ENCODE measurements at places on chromosomes 6 and 20.

GRCh38 chr20:2889797-2890196 lies 16.5 kb downstream of the PTPRA start:
- DNase-seq = no peak

DNA sequence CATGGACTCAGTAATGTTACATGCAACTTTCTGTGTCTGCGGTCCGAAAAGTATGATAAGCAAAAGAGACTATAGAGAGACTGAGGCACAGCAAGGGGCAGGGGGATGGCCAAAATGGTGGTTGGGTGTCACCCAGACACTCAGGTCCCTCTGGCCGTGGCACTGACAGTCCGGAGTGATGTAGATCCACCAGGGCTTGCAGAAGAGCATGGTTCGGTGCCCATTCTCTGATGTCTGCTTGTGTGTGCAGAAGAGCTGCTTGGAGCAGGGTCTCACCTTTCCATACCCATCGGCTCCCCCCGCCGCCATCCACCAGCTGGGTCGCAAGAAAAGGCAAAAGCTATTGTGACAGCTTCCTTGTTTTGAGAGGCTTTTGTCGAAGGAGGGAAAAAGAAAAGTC lies 6.6 kb upstream of the APCDD1L start:
- DNase-seq = no peak

DNA sequence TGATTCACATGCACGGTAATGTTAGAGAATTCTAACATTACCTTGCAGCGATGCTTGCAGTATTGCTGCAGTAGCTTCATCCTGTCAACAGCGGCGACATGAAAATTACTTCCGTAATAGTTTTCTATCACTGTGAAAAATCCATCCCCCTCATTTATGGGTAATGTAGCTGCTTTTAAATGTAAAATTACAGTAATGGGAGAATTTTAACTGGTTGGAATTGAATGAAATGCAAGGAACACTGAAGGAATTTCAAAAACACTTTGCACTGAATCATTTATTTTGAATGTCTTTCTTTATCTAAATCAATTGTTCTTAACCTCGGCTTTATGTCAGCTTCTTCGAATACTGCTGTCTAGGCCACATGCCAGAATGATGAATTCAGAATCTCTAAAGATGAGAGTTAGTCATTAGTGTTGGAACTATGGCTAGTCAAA lies 102.4 kb upstream of the HIVEP1 start:
- DNase-seq = no peak

- no peak for DNase-seq
Measured at GRCh38 chr6:56437171-56437900, 190.0 kb upstream of the COL21A1 start.

- no peak for DNase-seq
Measured at GRCh38 chr6:168741305-168741704, 300.3 kb downstream of the SMOC2 start.

GRCh38 chr6:16822975-16823717 lies 61.9 kb upstream of the ATXN1 start:
- DNase-seq = no peak

DNA sequence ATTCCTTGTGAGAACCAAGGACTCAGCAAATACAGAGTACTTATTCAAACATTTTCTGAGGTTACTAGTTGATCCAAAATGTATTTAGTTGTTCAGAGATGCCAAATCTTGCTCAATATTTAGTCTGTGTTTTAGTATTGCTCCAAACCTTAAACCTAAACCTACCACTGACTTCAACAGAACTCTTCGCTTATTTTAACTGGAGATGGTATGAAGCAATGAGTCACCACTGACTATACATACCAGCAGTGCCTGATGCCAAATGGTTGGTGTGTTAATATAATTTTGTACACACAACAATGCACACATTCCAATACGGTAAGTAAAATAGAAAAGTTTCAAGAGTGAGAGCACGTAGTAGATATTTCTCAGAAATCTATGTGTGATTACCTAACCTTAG lies 1.9 kb upstream of the SPTLC3 start:
- DNase-seq = no peak

GRCh38 chr6:24666097-24666640 lies 530 bp downstream of the TDP2 start:
- DNase-seq = no peak

DNA sequence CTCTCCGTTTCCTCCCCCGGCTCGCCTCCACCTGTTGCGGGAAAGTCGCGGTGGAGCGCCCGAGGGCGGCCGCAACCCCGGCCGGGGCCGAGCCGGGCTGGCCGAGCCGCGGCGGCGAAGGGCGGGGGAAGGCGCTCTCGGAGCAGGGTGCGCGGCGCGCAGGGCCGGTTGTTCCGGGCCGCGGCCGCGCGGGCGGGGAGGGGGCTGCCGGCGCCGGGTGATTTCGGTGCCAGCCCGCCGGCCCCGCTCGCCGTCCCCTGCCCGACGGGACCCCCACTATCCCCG lies 235 bp downstream of the MAP7 start:
- no peak for DNase-seq

DNA sequence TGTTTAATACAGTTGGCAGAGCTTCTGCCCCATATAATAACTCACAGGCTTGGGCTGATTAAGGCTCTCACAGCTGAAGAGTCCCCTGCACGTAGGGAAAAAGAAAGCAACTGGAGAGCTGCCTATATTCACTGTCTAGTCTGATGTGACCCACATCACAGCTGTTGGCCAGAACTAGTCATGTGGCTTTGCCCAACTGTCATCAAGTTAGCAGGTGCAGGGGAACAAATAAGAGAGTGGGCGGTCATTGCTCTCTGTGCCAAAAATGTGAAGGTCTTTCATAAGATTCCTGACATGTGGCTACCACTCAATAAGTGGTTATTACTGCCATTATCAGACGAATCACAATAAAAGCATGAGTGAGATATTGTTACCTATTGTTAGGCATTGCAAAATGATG lies 665.2 kb downstream of the DOK5 start:
- DNase-seq = no peak

DNA sequence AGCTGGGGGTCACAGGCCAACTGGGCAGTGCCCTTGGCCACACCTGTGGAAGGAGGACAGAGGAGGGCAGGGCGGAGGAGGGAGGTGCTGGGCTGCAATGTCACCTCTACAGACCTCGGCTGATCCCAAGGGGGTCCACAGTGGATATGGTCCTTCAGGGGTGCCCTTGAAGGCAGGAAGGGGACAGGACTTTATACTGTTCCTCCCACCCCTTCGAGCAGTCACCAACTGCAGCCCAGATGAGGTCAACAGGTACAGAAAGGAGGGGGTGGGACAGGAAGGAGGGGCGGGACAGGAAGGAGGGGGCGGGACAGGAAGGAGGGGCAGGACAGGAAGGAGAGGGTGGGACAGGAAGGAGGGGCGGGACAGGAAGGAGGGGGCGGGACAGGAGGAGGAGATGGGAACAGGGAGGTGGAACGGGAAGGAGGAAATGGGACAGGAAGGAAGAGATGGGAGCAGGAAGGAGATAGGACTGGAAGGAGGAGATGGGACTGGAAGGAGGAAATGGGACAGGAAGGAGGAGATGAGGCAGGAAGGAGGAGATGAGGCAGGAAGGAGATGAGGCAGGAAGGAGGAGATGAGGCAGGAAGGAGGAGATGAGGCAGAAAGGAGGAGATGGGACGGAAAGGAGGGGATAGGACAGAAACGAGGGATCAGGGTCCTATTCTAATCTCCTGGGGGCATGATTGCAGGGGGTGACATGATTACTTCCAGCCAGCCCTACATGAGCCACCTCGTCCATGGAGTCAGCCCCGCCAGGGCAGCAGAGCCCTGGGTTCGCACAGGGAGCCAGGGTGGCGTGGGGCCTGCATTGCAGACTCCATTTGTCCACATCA lies 19.4 kb upstream of the MRGBP start:
- DNase-seq = peak; percentile 75

DNA sequence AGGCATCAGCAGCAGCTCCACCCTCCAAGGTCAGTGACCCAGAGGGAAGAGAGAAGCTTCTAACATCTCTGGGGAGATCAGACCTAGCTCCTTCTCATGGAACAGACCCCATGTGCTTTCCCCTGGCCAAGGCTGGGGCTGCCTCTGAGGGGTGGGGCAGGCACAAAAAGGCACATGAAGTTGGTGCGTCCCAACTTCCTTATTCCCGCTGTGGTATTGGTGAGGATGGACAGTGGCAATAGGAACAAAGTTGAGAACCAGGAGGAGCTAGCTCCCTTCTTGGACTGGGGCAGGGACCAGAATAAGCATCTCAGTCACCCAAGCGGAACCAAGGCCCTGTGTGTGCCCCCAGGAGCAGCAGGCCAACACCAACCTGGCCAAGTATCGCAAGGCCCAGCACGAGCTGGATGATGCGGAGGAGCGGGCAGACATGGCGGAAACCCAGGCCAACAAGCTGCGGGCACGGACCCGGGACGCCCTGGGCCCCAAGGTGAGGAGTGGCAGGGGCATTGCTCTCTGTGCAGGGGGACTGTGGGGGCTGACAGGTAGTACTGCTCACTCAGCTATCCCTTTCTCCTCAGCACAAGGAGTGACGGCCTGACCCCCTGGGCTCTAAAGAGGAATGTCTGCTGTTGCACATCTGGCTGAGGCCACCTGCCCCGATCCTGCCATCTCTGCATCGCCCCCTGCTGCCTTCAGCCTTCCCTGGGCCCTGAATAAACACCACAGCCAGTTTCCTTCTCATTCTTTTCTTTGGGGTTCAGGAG lies 46.1 kb downstream of the MYH7B start:
- no peak for DNase-seq

DNA sequence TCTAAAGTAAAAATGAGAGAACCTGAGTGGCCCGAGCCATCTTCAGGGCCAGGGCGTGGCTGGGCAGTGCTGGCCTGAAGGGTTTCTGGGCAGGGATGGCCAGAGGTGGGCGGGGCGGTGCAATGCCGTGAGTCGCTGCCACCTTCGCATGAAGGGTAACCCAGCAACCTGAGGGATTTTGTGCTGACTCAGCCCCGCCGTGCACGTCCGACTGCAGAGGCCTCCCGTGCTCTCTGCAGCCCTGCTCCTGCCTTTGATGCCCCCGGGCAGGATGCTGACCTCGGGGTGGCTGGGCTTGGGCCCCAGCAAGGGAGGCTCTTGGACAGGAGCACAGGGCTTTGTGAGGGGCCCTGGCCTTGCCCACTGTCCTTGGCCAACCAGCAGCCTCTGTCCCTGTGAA lies 81.7 kb upstream of the GATA5 start:
- DNase-seq = no peak

- peak; percentile 11 for DNase-seq
Measured at GRCh38 chr6:71510057-71510713, 221.6 kb downstream of the OGFRL1 start.

GRCh38 chr20:25282034-25282781 lies 34.3 kb downstream of the PYGB start:
- DNase-seq = no peak

Data from CD4-positive, alpha-beta T cell treated with Interleukin-4 for 1 hour (primary cell).